Stimulated activated CD4-positive, alpha-beta T cell treated with anti-CD3 and anti-CD28 coated beads, Interleukin-1b, Interleukin-23, amount 100 ng/mL, for 24 hours (primary cell): ENCODE measurements at places on chromosomes 3 and 15.

DNA sequence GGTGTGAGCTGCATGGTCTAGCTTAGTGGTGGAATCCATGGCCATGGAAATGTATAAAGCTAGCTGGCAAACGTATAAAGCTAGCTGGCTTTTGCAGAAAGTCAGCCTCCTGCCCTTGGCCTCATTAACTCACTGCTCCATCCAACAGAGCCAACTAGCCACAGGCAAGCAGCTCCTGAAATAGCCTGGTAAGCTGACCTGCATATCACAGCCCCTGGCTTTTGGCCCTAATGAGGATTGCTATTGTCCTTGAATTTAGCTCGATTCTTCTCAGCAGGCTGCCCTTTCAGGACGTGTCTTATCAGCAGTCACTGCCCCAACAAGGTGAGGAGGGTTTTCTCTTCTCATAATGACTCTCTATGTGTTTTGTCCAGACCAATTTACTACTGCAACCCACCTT is 446.8 kb downstream of the WDR72 start:
- no peak for DNase-seq

DNA sequence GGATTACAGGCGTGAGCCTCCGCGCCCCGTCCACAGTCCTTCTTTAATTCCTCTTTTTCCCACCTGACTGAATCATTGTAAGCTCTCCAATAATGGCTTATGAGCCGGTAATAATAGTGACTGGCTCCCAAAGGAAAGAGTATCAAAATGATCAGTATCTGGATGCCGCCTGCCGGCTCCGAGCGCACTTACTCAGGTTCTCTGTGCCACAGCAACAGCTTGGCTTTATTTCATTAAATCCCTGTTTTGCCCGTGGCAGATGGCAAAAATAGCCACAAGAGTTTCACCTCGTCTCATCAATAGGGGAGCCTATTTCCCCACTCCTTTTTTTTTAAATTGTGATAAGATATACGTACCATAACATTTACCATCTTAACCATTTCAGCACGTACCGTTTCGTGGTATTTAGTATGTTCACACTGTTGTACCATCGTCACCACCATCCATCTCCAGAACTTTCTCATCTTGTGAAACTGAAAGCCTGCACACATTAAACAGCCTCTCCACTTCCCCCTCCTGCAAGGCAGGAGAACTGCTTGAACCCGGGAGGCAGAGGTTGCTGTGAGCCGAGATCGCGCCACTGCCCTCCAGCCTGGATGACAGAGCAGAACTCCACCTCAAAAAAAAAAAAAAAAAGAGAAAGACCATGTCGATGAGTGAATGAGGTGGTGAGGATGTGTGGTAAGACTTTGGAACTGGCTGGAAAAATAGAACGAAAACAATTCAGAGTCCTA is 80.7 kb upstream of the DLG1 start:
- DNase-seq = no peak

DNA sequence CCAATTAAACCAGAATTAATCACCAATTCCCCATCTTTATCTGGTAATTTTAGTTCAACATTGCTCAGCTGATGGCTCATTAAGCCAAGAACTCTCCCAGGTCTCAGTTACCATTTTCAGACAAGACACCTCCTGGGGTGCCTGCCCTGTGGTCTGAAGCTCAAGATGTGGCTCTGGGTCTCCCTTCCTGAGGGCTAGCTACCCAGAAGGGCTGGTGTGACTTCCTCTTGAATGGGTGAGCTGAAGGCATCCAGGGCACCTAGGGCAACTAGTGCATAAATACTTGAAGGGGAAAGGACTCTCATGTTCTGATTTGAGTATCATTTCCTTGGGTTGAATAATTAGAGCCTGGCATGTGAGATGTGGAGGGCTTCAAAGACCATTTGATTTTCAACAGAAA is 6.7 kb upstream of the TM4SF1 start:
- no peak for DNase-seq

DNA sequence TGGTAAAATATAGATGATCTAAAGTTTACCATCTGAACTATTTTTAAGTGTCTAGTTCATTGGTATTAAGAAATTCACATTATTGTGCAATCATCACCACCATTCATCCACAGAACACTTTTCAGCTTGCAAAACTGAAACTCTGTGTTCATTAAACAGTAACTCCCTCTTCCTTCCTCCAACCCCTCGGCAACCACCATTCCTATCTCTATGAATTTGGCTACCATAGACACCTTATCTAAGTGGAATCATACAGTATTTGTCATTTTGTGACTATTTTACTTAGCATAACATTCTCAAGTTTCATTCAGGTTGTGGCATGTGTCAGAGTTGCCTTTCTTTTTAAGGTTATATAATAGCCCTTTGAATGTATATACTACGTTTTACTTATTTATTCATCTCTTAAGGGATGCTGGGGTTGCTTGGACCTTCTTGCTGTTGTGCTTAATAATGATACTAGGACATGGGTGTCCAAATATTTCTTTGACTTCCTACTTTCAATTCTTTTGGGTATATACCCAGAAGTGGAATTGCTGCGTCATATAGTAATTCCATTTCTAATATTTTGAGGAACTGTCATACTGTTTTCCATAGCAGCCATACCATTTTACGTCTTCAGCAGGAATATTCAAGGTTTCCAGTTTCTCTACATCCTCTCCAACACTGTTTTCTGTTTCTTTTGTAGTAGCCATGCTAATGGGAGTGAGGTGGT is 20.9 kb downstream of the KAT2B start:
- no peak for DNase-seq

DNA sequence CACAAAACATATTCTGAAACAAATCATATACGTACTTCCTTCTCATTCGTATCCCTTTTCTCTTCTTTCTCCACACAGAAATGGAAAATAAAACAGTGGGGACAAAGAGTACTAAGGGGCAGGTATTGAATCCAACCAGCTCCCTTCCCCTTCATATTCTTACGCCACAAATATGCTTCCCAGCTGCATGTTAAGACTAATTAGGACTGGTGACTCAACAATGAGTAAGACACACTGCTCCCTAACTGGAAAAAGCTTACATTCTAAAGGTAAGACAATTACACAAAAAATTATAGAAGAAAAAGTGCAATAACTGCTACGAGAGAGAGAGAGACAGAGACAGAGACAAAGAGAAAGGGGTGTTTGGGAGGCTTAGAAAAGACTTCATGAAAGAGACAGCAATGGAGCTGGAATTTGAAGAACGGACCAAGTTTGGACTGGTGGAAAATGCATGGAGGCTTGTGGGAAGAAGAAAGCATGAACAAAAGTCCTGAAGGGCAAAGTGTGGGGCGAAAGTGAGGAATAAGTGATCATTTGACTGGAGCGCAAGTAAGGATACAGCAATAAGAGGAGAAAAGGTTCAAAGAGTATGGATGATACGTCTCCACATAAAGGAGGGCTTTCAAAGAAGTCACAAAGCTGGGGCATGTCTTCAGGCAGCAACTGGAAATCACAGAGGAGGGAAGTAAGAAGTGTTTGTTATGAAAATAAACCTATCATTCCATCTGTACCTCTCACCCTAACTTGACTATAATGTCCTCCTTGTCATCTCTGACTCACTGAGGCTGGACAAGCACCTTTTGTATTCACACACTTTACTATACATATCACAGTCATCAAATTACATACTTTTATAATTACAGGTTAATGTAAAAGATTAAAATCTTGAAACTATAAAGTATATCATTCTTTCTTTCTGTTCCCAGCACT is 49.2 kb downstream of the RYK start:
- no peak for DNase-seq

- DNase-seq = no peak
Measured at GRCh38 chr3:161070980-161071663, 34.0 kb downstream of the B3GALNT1 start.

- DNase-seq = no peak
Measured at GRCh38 chr3:119207512-119207875, 33.2 kb downstream of the B4GALT4 start.

DNA sequence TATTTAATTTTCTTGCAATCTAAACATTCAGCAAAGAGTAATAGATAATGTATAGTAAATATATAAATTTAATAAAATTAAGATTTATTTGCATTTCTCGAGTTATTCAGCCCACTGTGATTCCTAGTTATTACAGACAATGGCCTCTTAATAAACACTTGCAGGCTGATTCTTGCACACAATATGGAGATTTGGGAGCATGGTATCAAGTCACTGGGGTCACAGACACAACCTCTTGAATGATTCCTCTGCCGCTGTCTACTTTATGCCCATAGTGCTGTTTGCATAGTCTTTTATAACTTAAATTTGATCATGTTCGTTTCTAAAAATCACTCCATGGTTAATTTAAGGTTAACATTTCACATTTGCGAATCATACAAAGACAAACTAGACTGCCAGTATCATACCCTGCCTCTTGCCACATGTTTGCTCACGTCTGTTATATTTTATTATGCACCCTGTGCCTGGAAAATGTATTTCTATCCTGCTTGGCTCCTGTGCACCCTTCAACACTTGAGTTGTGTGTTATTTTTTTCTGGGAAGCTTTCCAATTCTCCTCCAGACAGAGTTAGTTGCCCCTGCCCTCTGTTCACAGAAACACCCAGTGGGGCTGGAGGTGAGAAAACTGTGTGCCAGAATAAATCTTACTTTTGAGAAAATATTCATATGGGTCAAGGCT is 206.3 kb upstream of the ROBO1 start:
- DNase-seq = no peak

DNA sequence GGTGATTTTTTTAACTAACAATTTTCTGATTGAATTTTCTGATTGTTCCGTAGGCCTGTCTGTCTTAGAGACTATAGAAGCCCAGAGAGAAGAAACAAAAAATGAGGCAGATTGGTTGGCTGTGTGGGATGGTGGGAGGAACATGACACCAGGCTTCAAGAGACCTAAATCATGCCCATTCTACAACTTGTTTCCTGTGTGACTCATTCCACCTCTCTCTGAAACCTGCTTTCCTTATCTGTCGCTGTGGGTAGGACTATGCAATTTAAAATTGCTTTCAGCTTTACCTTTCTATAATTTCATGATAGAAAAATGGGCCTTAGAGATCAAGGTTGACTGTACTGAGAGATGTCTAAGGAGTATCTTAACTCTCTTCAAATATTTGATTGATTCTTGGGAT is 44.5 kb downstream of the OXNAD1 start:
- no peak for DNase-seq

DNA sequence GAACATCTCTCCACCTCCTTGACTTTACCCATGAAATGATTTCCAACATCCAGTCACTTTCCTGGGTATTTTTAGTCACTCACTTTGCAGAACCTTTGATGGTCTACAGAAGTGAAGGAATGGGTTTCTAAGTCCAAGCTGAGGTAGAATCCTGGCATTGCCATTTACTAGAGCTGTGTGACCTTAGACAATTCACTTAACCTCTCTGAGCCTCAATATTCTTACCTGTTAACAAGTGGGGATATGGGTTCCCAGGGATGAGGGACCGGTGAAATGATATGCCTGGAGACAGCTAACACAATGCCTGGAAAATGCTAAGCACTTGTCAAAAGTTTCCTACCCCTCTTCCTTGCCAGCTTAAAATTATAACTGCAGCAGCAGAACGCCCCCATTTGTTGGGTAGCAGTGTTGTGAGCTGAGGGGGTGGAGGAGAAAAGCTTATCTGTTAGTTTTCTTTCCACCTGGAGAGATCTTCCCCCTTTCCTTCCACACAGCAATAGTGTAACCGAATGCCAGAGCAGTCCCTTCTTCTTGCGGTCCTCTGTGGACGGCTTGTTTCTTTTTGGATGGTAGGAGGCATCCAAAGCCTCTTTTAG is 319.2 kb upstream of the LRRFIP2 start:
- no peak for DNase-seq

DNA sequence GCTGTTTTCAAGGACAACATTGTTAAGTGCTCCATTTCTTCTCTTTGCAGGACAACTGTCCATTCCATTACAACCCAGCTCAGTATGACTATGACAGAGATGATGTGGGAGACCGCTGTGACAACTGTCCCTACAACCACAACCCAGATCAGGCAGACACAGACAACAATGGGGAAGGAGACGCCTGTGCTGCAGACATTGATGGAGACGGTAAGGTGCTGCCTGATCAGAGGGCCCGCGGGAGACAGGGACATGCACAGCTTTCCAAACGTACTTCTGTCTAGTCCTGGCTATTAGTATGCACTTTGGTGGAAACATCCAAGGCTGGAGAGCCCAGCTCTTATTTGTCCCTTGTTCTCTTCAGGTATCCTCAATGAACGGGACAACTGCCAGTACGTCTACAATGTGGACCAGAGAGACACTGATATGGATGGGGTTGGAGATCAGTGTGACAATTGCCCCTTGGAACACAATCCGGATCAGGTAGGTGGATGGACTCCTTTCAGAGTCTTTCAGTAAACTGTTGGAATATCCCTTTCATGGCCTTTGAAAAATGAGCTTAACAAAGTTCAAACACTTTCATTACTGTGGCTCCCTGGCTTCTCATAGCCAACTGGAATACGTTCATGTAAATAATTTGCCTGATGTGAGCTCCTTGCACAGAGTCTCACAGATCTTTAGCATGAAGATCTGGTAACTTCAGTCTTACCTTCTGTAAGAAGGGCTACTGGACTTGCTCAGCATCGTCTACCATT is 10.4 kb downstream of the THBS1 start:
- DNase-seq = no peak

GRCh38 chr15:100730655-100731266 is 128.4 kb downstream of the ASB7 start:
- no peak for DNase-seq

GRCh38 chr3:170002231-170002630 is 35.6 kb upstream of the GPR160 start:
- no peak for DNase-seq

DNA sequence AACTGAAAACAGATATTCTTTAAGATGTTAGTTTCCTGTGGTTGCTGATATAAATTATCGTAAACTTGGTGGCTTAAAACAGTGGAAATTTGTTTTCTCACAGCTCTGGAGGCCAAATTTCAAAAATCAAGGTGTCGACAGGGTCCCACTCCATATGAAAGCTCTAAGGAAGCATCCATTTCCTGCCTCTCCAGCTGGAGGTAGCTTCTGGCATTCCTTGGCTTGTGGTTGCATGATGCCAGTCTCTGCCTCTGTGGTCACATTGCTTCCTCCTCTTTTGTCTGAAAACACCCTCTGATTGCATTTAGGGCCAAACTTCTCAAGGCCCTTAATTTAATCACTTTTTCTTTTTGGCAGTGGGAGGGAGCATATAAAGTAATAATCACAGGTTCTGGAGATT is 96.8 kb downstream of the PPM1L start:
- DNase-seq = no peak

GRCh38 chr15:88115486-88116152 is 140.9 kb downstream of the NTRK3 start:
- no peak for DNase-seq
